ENCODE measurements at places on chromosomes 7 and 10. TPM values are rescaled to one million over a fixed set of nuclear protein-coding genes. Genes with fewer than 3 reads are reported as not detected.

BTBD16 gene
- total RNA-seq = not detected

SPRN gene
- total RNA-seq = not detected

CELF2 gene
- total RNA-seq = 178 TPM

GIMAP4 gene
- total RNA-seq = 29.2 TPM

MOGAT3 gene
- 2.6 TPM for total RNA-seq

DNA sequence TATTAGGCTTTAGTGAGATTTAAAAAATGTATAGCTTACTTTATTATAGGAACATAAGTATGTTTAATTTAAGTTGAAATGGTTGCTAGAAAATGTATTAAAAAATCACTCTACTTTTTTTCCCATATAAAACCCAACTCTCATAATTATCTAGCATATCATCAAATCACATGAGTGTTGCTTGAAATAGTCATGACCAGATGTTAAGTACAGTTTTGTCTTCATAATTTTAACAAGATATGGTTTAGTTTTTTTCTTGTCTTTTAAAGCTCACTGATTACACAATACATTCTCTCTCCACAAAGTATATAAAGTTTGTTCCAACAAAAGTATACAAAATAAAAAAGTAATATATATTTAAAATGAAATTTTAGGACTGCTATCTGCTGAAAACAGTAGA, 82.8 kb downstream of the HGF start:
- no peak for DNase-seq

DNA sequence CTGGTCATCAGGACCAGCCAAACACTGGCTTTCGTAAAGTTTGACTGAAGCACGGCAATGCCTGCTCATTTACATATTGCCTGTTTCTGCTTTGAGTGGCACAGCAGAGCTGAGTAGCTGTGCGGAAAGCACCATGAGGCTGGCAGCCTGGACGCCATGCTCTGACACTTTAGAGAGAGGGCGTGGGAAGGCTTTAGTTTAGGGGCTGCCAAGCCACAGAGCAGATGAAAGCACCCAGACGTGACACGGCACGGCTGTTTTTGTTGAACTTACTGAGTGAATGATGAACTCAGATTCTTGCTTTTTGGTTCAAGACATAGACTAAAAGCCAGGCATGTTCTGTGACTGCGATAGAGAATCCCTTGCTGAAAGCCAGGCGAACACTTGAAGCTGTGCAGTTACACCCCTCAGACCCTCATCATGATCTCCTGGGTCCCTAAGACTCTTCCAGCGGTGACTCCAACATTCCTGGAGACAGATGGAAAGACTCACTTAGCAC, 182.1 kb downstream of the ZMYND11 start:
- no peak for DNase-seq

DNA sequence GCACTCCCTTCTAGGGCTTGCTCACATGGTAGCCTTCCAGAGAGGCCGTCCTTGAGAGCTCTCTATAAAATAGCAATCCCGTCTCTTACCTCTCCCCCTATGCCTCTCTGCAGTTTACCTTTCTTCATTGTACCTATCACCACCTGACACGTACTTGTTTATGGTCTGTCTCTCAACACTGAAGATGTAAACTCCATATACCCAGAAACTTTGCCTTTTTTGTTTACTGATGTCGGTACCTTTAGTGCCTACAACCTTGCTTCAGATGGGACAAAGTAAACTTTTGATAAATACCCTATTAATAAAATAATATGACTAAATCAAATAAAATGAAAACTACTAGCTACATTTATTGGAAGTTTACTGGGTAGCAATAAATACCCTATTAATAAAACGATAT, 220.6 kb downstream of the GPAM start:
- DNase-seq = no peak

GRCh38 chr10:81704596-81704995, 170.4 kb upstream of the NRG3 start:
- DNase-seq = no peak

- no peak for DNase-seq
Observed at GRCh38 chr7:129069021-129069420, 14.1 kb upstream of the TNPO3 start.

GRCh38 chr7:5437348-5437892, 13.8 kb upstream of the TNRC18 start:
- DNase-seq = no peak

GRCh38 chr10:30702860-30703259, 73.3 kb upstream of the LYZL2 start:
- DNase-seq = no peak

- no peak for DNase-seq
Observed at GRCh38 chr7:96718107-96719003, 8.7 kb upstream of the SEM1 start.

GRCh38 chr10:52558090-52558489, 214.5 kb downstream of the MBL2 start:
- DNase-seq = no peak
